ENCODE measurements at places on chromosomes 13 and 19.

DNA sequence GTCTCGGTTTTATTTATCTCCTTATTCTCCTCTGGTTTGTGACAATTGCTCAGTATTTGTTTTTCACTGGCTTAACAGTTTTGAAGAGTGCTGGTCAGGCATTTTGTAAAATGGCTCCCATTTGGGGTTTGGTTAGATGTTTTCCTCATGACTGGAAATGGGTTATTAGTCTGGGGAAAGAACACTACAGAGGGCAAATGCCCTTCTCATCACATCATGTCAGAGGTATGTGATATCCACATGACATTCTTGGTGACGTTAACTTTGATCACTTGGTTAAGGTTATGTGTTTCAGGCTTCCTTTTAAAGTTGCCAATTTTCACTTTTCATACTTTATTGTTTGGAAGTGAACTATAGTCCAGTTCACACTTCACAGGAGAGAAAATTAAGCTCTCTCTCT lies 74.8 kb upstream of the KLHL1 start:
- DNase-seq: no peak

DNA sequence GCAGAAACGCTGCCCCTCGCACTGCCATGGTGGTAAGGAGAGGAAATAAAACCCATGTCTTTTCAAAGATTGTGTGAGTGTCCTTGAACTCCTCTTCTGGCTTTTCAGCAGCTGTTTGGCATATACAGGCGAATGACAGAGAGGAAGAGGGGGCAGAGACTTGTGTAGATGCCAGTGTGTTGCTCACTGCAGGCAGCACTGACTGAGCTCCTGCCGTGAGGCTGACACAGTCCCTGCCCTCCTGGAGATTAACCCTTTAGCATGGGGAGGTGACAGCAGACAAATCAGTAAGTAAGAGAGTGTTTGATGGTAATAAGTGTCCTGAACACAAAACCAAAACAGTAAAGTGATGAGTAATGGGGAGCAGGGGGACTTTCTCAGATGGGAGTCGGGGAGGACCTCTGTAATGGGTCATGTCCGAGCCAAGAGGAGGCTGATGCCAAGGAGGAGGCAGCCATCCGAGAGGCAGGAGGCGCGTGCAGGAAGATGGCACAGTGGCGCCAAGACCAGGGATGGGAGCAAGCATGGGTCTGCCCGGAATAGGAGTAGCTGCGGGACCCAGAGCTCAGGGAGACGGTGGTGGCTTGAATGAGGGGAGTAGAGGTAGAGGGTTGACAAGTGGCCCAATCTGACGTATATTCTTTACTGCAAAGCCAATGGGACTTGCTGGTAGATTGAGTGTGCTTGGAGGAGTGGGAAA lies 182.2 kb downstream of the FOXO1 start:
- DNase-seq: no peak

- DNase-seq: no peak
Measured at GRCh38 chr13:67841071-67841470, 610.9 kb upstream of the PCDH9 start.

- no peak for DNase-seq
Measured at GRCh38 chr19:14746886-14747285, 31.5 kb downstream of the ADGRE2 start.

DNA sequence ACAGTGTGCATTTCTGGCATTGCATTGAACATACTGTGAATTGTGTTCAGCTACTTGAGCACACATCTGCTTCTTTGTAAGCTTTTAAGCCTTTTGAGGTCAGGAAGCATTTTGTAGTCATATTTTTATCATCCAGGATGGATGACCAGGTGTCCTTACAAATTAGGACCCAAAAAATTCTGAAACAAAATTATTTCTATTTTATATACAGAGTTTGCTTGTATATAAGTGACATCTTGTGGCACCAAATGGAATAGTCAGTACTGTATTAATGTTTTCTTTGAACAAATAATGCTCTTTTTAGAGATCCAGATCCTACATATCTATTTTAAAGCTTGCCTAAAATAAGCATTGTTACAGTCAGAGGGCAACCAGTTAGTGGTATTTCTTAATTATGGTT lies 9.5 kb upstream of the SUPT20H start:
- peak; percentile 60 for DNase-seq

DNA sequence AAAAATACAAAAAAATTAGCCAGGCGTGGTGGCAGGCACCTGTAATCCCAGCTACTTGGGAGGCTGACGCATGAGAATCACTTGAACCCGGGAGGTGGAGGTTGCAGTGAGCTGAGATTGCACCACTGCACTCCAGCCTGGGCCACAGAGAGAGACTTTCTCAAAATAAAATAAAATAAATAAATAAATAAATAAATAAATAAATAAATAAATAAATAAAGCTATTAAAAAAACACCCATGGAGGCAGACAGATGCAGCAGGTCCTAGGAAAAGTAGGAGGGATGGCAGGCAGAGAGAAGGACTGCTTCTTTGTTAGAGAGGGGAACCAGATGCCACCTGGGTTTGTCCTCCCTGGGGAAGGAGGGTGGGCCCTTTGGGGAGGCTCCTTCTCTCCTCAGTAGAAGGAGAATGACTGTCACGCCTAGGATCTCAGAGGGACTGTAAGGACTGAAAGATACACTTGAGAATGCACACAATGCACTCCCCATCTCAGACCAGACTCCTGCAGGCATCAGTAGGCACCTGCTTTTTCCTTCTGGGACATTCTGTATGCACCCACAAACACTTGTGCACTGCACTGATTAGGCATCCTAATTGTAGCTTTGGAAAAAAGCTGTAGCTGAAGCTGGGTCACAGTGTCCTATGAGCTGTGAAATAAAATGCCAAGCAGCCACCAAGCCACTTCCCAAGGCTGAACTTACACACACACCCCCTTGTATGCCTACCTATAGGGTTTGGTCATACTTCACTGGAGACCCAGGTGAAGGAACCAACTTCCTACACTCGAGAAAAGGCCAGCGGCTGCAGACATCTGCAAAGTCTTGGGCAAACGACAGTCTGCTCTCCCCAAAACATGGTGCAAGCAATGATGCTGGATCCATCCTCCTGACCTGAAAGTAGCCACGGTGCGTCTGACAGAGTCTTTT lies 18.9 kb upstream of the SLC35E1 start:
- DNase-seq: no peak

DNA sequence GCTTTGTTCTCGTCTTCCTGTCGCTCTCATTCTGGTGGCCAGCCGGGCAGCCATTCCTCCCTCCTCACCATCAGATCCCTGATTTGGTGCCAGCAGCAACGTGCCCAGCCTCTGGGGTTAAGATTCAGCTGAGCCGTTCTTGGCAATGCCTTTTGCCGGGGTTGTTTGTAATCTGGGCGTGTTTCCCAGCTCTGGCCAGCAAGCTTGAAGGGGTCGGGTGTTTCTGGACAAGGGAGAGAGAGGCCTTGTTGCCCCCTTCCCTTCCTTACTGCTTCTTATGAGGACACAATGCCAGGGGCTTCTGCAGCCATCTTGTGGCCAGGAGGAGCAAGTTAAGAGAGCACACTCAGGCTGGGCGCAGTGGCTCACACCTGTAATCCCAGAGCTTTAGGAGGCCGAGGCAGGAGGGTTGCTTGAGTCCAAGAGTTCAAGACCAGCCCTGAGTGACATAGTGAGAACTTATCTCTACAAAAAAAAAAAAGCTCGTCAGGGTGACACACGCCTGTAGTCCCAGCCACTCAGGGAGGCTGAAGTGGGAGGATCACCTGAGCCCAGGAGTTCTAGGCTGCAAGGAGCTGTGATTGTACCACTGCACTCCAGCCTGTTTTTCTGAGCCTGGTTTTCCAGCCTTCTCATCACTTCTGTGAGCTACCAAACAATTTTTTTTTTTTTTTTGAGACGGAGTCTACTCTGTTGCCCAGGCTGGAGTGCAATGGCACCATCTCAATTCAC lies 10.7 kb upstream of the CRTC1 start:
- DNase-seq: peak; percentile 34

DNA sequence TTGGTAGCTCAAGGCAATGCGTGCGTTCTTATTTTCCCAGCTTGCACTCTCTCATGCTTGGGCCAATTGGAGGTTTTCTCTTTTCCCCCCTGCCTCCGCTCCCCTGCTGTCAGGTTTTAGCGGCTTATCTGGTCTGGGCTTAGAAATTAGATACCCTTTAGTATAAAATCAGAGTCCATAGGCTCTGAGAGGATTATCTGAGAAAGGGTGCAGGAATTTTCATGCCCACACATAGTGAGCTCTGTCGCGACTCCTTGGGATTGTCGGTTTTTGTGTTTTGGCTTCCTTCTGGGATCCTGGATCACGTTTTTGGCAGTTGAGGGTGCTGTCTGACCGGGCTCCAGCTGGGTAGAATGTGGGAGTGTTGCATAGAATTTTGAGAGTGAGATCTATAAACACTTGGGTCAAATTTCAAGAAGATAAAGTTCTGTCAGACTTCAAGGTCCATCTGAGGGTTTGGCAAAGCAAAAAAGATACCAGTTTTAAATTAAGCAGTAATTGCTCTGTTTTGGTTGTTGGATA lies 12.4 kb downstream of the CHAF1A start:
- DNase-seq: peak; percentile 34

DNA sequence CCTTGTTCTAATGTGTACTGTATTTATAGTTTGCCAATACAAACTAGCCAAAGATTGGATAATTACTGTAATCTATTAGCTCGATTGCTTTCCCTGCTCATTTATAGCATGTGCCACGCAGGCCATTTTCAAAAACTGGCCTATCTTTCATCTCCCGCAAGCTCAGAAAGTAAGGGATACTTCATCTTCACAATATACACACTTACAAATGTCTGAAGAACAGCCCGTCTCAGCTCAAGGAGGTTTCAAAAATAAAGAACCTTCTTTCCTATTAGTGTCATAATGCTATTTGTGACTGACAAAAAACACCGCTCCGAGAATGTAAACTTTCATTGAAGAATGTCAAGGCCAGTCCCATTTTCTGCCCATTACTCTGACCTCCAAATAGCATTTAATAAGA lies 306.4 kb upstream of the ZNF507 start:
- DNase-seq: no peak

GRCh38 chr19:1914826-1915341 lies 9.7 kb downstream of the ADAT3 start:
- no peak for DNase-seq

- DNase-seq: peak; percentile 39
Measured at GRCh38 chr19:1261538-1261797, 7.7 kb upstream of the CIRBP start.

- no peak for DNase-seq
Measured at GRCh38 chr13:98717891-98718290, 34.6 kb downstream of the SLC15A1 start.

DNA sequence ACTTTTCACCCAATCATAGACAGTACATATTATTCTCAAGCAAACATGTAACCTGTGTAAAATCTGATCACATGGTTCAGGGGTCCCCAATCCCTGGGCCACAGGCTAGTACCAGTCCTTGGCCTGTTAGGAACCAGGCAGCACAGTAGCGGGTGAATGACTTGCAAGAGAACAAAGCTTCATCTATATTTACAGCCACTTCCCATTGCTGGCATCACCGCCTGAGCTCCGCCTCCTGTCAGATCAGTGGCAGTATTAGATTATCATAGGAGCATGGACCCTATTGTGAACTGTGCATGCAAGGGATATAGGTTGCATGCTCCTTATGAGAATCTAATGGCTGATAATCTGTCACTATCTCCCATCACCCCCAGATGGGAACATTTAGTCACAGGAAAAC lies 133.1 kb downstream of the MAB21L1 start:
- DNase-seq: no peak

- DNase-seq: no peak
Measured at GRCh38 chr13:73693215-73693614, 441.0 kb downstream of the KLF12 start.

DNA sequence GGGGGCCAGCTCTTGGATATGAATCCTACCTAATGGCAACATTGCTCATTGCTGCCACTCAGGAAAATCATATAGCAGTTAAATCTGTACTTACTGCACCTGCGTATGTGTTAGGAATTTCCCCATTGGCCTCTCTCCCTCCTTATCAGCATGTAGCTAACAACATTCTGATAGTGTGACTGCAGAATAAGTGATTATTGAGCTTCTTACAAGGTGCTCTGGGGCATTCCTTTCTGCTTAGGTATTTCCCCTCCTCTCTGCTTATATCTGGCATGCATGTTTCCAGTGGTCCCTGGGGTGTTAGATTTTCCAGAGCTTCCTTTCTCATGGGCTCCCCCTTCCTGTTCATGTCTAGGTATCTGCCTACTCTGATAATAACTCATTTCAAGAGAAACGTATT lies 414.1 kb upstream of the SLITRK1 start:
- no peak for DNase-seq

- no peak for DNase-seq
Measured at GRCh38 chr19:15371786-15372380, 7.7 kb downstream of the AKAP8 start.

- no peak for DNase-seq
Measured at GRCh38 chr13:100561599-100562204, 26.9 kb downstream of the GGACT start.

- DNase-seq: no peak
Measured at GRCh38 chr19:55289117-55289796, 5.5 kb downstream of the BRSK1 start.

DNA sequence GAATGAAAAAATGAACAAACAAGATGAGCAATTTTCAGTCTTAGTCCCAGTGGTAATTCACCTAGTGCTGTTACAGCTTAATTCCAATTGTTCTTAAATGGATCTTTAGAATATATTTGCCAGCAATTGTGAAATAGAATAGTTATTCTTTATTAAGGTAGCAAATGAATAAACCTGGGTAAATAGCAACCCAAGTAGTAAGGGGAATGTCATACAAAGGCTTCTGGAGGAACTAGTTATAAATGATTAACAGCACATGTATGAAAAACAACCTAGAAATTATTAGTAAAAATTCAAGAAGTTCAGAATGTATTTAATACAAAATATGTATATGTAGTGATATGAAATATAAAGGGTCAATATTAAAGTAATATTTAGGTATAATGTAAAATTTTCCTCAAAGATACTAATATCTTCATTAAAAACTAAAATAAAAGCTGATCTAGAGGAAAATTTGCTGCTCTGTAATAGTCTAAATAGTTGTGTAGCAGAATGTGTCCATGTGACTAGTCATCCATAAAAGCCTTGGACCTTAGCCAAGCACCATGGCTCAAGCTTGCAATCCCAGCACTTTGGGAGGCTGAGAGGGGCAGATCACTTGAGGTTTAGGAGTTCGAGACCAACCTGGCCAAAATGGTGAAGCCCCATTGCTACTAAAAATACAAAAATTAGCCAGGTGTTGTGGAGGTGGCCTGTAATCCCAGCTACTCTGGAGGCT lies 535.9 kb upstream of the ATXN8OS start:
- DNase-seq: no peak
